Panc1 (cell line): ENCODE measurements at places on chromosomes 4 and X. TPM values are rescaled to one million over a fixed set of nuclear protein-coding genes. Genes with fewer than 3 reads are reported as not detected.

The GC gene
- 0.31 TPM for total RNA-seq

The ZNF518B gene
- 20.8 TPM for total RNA-seq

The CD38 gene
- total RNA-seq = 0.15 TPM

The TSPAN6 gene
- 7.2 TPM for total RNA-seq

The MMRN1 gene
- not detected for total RNA-seq

The SRPK3 gene
- total RNA-seq = 1.6 TPM

The CPZ gene
- total RNA-seq = 0.15 TPM

The ZCCHC18 gene
- total RNA-seq = 0.62 TPM

The PPAT gene
- 38.3 TPM for total RNA-seq

The SLC9B1 gene
- total RNA-seq = 0.41 TPM

The F8A3 gene
- total RNA-seq = 0.54 TPM

The BDH2 gene
- 0.98 TPM for total RNA-seq

The HTR2C gene
- total RNA-seq = not detected

The PPP2R2C gene
- total RNA-seq = 26.7 TPM

The NEXMIF gene
- total RNA-seq = not detected

The CHRNA9 gene
- total RNA-seq = not detected
